ENCODE measurements at places on chromosomes 6 and 20.

DNA sequence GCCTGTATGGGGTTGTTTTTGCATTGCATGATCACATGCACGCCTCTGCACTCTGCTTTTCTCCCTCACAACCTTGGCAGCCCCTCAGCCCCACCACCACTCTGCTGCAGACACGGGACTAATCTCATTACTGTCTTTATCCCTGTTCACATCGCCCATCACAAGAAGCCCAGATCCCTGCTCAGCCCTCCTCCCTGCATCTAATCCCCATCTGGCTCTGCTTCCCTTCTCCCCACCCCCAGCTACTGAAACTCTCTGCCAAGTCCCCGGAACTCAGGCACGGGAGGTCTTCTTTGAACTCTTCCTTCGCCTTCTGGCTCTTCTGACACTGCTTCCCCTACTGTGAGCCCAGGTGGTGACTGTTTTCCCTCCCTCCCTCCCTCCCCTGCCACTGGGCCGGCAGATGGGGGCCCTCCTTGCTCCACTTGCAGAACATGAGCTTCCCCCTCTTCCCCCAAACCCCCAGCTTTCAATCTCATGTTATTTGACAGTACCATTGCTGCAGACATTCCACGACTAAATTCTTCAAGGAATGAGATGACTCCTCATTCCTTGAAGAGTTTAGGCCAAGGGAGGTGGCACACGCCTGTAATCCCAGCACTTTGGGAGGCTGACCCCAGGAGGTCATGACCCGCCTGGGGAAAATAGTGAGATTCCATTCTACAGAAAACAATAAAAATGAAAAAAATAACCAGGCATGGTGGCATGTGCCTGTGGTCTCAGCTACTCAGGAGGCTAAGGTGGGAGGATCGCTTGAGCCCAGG, 21.9 kb upstream of the TULP1 start:
- DNase-seq = no peak

- DNase-seq = no peak
These were observed 34.9 kb upstream of the DST start for GRCh38 chr6:56677559-56677958.

- no peak for DNase-seq
These were observed 250.8 kb upstream of the PRDM1 start for GRCh38 chr6:105835373-105835772.

DNA sequence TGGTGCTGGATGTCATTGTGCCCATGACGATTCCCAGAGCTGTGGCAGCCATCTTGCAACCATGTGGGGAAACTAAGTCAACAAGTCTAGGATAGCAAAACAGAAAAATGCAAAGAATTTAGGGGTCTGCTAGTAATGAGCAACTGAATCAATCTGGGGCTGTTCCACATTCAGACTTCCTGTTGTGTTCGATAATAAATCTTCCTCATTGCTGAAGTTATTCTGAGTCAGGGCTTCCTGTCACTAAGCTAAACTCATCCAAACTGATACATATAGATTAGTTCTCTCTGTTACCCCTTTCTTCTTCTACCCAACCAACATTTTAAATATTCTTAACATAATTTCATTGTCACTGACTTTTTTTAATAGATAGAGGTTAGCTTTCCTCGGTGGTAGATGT, 205.9 kb downstream of the HACE1 start:
- no peak for DNase-seq

- DNase-seq = peak; percentile 16
These were observed 77.2 kb downstream of the GPR6 start for GRCh38 chr6:110055387-110055735.

DNA sequence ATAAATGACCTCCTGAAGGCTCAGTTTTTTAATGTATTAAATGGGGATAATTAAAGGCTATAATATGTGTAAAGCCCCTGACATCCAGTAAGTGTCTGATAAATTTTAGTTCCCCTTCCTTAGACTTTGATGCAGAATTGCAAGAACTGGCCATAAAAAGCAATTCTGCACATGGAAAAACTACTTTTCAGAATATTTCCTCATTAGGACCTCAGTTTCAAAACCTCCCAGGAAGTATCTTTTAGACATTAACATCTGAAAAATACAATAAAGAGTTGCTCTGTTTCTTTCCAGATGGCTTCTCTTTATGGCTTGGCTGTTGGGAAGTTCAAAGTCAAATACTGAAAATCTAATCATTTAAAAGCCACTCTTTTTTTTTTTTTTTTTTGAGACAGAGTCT, 106.3 kb upstream of the ZNF217 start:
- no peak for DNase-seq

GRCh38 chr6:106546691-106547414, 82.4 kb downstream of the RTN4IP1 start:
- no peak for DNase-seq

DNA sequence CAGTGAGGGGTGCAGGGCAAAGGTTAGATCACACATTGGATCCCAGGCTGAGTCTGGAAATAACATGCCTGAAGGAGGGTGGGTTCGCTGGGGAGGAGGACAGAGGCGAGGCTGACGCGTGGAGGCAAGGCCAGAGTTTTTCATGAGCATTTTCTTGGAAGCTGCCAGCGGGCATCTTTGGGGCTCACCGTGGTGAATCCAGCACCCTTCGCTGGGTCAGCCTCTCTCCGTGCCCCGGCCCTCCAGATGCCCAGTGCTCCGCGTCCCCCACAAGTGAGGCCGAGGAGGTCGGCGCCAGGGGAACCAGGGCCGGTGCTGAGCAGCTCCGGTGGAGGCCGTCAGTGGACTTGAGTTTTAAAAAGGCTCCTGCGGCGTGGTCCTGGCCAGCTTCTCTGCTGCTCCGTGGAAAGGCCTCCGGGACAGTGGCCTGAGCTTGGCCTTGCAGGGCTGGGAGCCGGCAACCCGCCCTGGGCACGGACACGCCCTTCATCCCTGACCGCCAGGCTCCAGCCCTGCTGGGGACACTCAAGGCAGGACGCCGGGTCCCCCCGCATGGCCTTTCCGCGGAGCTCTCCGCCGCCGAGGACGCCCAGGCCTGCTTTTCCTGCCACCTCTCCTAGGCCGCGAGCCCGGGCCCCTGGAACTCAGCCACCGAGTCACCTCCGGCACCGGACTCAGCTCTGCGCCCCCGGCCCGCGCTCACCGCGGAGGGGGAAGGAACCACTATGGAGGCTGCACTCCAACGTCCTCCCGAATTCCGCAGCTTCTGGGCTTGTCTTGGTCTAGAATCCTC, 114.3 kb downstream of the THBS2 start:
- no peak for DNase-seq

DNA sequence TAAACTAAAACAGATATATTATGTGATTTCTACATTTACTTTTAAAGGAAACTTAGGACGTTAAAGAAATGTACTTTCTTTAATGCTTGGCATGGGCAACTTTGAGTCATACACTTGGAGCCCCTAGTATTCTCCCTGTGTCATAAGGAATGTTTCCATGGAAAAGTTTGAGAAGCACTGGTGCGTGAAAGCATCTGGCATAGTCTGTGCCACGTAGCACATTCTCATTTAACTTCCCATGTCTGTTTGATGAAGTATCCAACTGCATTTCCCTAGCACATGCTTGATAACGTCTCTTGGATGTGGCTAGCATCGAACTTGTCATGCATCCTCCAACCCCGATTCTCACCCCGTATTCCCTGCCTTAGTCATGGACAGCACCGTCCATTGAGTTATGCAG, 172.0 kb downstream of the TBC1D7 start:
- DNase-seq = no peak

DNA sequence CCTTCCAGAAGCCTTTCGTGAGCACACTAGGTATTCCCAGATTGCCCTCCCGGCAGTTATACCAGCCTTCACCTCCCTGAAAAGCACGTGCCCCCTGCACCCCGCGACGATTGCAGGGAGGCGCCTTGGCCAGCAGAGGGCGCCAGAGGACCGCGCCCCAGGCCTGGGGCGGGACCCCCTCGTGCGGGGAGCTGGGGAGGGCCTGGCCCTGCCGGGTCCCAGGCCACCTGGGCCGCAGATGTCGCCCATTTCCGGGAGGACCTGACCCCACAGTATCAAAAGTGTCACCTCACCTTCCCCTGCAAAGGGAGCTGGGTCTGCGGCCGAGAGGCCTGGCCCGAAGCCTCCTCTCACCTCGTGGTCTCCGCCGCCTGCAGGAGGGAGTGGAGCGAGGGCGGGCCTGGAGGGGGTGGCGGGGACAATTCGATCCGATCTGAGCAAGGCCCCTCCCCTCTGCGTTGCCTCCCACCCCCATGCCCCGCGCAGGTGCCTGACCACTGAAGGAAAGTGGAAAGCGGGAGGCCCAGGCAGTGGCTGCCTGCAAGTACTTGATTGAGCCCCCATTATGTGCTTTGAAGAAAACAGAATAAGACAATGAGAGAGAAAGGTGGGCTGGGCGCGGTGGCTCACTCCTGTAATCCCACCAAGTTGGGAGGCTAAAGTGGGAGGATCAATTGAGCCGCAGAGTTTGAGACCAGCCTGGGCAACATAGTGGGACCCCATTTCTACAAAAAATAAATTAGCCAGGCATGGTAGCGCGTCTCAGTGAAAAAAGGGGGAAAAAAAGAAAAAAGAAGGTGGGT, 3.5 kb upstream of the SNAI1 start:
- DNase-seq = no peak

DNA sequence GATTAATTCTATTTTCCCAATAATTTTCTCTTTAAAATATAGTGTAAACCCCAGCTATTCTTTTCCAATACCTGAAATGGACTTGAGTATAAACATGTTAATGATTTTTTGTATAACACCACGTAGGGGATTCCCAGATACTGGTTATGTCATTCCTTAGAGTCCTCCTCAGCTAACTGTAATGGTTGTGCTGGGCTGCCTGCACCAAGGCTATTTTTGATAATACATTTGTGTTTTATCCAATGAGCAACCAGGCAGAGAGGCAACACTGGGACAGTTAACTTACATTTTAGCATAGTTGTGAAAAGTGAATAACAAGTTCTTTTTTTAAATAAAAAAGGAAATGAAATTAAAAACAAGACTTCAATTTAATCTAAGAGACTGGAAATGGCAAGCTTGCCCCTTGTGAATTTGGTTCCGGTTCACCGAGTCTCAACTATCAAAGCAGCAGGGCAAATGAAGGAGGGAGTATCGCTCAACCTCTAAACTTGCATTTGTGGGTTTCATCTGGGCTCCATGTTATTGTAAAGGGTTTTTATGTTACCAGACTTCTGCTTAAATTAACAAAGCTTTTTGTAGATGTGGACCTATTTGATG, 18.8 kb upstream of the BACH2 start:
- no peak for DNase-seq

GRCh38 chr6:30200551-30201281, 12.5 kb downstream of the TRIM26 start:
- no peak for DNase-seq

- no peak for DNase-seq
These were observed 157.2 kb downstream of the SOD2 start for GRCh38 chr6:159535656-159536350.

GRCh38 chr6:26141378-26141904, 54.2 kb downstream of the HFE start:
- DNase-seq = no peak

GRCh38 chr6:3751077-3751729, at the start of gene PXDC1:
Gene PXDC1, minus strand, starts transcription at chr6:3751713. Its CDS starts 182 bp downstream, at chr6:3751531.
- DNase-seq = no peak

DNA sequence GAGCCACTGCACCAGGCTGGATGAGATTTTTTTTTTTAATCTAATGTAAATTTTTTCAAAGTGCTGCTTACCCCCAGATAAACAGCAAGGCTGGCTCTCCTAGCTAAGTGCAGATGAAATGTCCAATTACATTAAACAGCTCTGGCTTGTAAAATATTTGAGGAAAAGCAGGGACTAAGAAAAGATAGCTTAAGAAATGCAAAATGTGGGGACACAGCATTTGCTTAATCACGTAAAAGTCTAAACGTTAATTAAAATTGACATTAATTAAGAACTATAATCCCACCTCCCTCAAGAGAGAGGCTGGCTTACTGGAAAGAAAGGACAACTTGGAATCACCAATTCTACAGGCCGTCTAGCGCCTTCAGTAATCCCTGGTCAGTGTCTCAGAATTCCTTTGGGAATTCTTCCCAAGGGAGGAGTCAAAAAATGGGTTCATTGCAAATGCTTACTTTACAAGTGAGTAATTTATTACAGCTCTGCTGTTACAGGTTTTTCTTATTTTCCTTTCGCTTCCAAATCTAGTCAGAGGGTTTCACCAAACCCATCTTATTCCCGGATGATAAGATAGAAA, 13.6 kb upstream of the MARCKS start:
- no peak for DNase-seq

GRCh38 chr6:30902709-30903108, 5.3 kb upstream of the GTF2H4 start:
- no peak for DNase-seq

DNA sequence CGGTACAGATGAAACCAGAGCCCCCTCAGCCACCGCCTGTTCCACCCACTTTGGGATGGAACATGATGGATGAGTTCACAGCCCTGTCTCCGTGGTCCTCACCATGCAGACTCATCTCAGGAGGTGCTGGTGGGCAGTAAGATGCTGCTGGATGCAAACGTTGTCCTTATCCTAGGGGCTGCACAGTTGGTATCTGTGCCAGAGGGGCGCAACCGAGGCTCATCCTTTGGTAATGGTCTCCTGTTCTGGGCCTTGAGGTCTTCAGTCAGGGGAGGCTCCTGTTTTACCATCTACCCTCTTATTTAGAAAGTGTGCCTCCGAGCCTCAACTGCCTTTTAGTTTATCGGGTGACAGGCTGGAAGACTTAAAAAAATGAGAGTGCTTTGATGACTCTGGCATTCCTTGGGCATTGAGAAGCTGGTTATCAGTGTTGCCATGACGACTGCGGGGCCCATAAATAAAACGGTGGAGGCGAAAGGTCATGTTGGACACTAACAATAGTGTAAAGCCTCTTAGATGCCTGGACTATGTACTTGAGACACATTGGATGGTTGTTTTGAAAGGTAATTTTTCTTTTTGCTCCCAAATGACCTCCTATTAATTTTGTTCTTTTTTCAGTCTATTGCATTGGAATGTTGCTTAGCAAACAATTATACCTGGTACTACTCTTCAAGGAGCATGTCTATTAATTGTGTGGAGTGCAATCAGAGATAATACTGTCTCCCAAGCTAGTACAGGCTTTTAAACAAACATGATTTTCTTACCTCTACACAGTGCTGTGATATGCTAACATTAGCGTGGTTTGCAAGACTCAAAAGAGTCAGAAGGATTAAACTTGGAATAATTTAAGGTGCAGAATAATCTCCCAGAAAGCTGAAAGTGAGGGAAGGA, 74.2 kb upstream of the DSP start:
- no peak for DNase-seq

GRCh38 chr20:9520086-9520485, 5.7 kb downstream of the LAMP5 start:
- DNase-seq = no peak

DNA sequence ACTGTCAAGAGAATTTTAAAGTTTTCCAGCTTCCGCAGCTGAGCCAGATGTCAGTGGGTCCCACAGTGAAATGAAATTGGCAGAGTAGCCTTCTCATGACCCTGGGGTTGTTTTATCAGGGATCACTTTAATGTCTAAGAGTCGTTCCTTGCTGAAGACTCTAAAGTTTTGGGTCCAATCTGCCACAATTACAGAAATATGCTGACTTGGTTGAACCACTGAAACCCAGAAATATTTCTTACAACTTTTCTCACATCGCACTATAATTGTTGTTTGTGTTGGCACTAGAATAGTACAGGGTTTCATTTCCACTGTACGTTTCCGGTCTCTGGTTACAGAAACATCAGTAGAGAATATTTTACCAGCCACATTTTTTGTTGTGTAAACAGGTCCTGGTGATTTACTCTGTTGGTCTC, 109.0 kb downstream of the HMGCLL1 start:
- no peak for DNase-seq
